ENCODE measurements at places on chromosomes 12 and 14. TPM values are rescaled to one million over a fixed set of nuclear protein-coding genes. Genes with fewer than 3 reads are reported as not detected.

GRCh38 chr14:85947461-85948139 is 417.7 kb downstream of the FLRT2 start:
- no peak for DNase-seq

DNA sequence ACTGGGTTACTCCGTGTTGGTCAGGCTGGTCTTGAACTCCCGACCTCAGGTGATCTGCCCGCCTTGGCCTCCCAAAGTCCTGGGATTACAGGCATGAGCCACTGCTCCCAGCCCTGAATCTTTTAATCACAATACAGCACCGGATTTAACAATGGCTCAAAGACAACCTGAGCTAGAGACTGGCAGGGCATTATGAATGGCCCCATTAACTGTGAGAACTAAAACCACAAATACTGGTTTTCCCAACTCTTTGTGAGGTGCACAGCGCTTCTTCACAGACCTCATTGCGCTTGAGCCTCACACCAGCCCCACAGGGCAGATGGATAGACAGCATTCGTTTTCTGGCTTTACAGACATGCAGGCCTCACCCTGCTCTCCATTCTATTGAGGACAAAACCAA is 107.0 kb upstream of the FKBP4 start:
- no peak for DNase-seq

GRCh38 chr14:67837011-67837624 is 17.5 kb downstream of the RAD51B start:
- peak; percentile 40 for DNase-seq

- DNase-seq: no peak
Observed at GRCh38 chr14:71628433-71628832, 303.8 kb upstream of the RGS6 start.

- no peak for DNase-seq
Observed at GRCh38 chr14:53528185-53528671, 375.1 kb upstream of the DDHD1 start.

Gene SCNN1A
- 460 TPM for total RNA-seq

DNA sequence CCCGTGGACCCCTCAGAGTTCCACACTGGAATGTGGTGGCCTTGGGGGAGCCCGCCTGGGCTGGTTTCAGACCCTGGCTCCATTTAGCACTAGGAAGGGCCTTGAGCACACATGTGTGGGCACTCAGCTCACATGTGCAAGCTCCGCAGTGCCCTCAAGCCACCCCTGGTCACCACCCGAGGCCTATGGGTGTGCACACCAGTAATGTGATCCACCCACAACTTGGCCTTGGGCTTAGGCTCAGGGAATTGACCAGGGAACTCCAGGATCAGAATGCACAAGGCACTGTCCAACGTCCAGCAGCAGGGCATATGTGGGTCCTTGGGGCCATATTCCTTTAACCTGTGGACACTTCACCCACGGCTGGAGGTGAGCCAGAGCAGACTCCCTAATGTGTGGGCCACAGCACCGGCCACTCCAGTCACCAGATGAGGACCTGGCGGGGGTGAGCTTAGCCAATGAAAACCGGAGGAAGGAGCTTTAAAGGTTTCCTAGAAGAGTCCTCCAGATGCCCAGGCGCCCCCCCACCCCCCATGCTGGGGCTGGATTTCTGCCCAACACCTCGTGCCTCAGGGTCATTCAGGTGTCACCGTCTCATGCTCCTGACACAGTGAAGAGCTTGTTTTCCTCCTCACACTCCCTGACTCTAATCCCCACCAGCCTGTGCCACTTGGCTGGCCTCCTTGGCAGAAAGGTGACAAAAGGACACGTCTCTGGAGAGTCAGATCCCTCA is 209.2 kb downstream of the ZFP36L1 start:
- no peak for DNase-seq

Gene GUCY2C
- not detected for total RNA-seq

Gene NEUROD4
- not detected for total RNA-seq
